LNCaP clone FGC (cell line): ENCODE measurements at places on chromosomes 1 and 21.

DNA sequence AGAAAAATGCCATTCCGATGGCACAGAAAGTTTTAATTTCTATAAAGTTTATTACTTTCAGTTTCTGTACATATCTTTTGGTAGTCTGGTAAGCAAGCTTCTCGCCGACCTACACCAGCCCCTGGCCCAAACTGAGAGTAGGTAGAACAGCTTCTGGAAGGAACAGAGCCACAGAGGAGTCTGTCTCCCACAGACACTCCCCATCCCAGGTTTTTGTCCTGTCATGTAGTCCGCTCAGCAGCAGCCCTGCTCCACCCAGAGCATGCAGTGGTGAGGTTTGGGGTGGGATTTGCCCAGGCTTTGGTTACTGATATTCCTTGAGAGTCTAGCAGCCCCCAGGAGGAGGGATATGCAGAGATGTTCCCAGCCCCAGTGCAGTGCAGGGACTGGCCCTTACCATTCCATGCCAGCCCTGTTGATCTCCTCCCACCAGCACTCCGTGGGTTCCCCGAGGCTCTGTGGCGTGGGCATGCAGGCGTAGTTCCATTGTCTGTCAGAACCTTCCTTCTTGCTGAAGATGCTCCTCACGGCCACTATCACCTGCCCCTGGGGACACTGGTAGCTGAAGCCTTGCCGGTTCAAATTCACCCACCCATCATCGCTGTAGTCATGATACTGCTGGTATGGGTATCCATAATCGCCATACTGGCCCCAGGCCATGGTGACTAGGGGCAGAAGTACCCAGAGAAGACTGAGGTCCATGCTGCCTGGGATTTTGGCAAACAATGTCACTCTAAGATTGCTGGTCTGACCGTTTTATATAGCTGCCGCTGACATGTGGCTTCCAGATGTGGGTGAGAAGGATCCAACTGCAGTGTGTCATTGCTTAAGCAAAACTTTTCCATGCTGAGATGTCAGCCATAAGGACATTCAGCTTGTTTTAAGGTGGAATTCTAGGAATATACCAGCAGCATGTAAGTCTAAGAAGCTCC is at the start of gene DPT:
Gene DPT, minus strand, starts transcription at position 734 of the 932 bp plus-strand sequence. Its CDS starts 32 bp downstream, at position 702.
- DNase-seq = no peak

GRCh38 chr1:78045926-78046778 is at the start of gene GIPC2:
Gene GIPC2 (plus strand): TSS chr1:78045966. CDS start chr1:78046095, 129 bp downstream.
- no peak for DNase-seq

DNA sequence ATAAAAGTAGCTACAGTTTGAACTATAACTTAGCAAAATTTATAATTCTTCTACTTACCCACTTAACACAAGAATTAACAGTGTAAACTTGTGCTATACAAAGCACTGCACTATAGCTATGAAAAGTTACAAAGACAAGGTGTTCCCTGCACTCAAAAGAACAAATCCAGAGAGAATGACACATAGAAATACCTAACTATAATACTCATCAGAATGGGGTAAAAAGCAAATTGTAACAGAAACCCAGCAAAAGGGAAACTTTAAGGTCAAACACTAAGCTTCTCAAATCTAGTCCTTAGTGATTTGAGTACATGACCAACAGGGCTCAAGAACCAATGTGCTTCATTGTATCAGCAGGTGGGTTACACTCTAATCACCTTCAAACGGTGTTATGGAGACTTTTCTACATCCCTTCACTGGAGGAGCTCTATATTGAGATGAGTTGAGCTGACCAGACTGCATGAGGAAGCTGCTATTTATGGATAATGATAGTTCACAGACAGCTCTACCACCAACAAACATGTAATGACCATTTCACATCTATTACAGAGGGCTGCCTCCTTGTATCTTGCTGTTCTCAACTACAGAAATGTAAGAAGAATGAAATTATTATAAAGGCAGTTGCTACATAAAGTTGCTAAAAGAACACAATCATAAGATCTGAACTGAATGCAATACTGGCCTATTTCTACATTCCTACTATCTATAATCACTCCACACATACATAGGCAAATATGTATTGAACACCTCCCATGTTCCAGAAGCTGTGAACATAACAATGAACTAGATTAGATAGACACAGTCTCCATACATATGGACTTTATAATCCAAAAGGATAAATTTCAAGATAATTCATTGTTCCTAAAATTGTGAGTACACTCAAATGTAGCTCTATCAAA is 47.6 kb downstream of the PIK3R3 start:
- DNase-seq = no peak

DNA sequence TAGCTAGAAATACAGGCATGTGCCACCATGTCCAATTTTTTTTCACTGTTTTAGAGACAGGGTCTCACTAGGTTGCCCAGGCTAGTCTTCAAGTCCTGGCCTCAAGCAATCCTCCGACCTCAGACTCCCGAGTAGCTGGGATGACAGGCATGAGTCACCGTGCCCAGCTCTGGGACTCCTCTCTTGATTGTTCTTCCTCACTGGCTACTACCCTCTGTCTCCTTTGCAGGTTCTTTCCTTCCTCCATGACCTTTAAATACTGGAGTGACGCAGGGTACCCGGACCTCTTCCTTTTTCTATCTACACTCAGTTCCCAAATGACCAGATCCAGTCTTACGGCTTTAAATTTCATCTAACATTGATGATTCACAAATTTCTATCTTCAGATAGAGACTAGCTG is 34.9 kb downstream of the ASH1L start:
- no peak for DNase-seq

DNA sequence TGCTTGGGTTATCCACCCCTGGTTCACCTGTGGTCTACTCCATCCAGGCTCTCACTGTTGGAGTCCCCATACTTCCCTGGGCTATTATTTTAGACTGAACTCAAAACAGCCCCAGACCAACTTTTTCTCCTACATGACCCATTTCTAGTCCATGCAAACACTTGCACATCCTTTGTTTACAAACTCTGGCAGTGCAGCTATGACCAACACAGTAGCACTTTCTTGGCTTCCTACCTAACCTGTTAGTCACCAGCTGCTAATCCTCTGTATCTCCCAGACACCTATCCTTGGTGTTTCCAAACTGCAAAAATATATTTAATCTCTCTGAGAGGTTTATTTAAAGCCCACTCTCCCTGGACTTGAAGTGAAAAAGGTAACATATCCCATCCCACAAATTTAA is 90.8 kb downstream of the DDAH1 start:
- DNase-seq = peak; percentile 52

GRCh38 chr1:211912844-211913432 is 82.4 kb upstream of the LPGAT1 start:
- DNase-seq = no peak

DNA sequence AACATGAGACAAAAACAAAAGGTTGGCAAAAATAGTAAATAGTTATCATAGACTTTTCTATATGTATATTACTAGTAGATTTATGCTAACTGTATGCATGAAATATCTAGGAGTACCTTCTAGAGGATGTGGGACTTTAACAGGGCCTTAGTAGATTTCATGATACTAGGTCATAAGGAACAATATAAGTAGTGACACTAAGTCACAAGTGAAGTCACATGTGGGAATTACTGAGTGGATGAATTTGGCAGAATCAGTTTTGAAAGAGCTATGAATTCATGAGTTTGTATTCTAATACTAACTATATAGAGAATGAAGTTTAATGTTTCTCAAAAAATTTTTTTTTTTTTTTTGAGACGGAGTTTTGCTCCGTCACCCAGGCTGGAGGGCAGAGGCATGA is 53.1 kb upstream of the GPR25 start:
- no peak for DNase-seq

GRCh38 chr1:229709500-229710013 is 83.5 kb downstream of the URB2 start:
- DNase-seq = no peak

GRCh38 chr1:102002057-102002456 is 5.3 kb upstream of the OLFM3 start:
- no peak for DNase-seq
